GM12892 (cell line): ENCODE measurements at places on chromosomes 16 and 17.

DNA sequence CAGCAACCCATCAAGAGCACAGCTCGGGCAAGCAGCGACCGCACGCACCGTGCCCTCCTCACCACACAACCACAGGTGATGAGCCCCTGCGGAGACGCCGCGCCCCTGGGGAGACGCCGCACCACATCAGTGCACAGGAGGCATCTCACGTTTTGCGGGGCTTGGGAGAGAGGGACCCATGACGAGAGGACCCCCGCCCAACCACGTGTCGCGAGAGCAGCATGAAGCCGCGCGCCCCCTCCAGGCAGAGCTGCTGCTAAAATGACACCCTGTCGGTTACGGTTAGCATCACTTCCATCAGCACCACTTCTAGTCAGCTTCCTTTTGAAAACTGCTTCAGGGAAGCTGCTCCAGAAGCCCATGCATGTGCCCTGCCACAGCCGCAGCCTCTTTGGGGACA, 45.3 kb downstream of the KLHDC4 start:
- no peak for DNase-seq

- no peak for DNase-seq
These were observed 164.0 kb downstream of the MAP2K6 start for GRCh38 chr17:69578385-69578936.

DNA sequence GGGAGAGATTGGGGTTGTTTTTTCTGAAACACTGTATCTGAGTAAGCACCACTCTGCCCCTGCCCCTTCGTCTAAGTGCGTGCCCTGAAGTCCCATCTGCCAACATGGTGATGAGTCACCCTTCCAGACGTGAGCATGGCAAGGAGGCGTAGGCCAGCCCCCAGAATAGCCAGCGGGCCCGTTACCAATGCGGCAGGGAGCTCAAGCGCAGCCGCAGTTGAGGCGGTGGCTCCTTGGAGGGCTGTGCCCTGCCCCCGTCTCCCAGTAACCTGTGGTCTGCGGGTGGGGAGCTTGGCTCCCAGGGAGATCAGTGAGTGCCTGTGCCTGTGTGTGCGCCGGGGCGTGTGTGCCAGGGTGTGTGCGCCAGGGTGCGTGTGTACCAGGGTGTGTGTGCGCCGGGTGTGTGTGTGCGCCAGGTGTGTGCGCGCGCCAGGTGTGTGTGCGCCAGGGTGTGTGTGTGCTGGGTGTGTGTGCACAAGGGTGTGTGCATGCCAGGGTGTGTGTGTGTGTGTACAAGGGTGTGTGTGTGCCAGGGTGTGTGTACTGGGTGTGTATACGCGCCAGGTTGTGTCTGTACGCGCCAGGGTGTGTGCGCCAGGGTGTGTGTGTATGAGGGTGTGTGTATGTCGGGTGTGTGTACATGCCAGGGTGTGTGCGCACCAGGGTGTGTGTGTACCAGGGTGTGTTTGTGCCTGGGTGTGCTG, 98.6 kb upstream of the CHMP6 start:
- no peak for DNase-seq

GRCh38 chr17:5820721-5821456, 236.6 kb upstream of the NLRP1 start:
- DNase-seq, result no peak

DNA sequence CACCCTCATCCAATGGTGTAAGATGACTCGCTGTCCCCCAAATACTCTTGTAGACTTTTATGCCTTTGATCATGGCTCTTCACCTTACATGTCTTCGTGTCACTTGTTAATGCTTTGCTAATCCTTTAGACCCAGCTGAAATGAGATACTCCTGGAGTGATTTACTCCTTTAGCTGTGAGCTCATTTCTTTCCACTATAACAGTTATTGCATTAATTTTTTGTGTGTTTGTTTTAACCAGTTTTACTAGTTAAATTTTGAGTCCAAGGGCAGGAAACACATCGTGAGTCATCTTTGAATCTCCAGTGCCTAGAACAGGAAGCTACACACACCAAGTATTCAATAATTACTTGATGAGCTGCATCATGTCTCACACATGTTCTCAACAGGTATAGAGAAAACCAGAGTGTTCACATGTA, 6.5 kb upstream of the CTCF start:
- no peak for DNase-seq

- no peak for DNase-seq
These were observed 1.7 kb downstream of the MAP2K3 start for GRCh38 chr17:21286066-21286770.

- no peak for DNase-seq
These were observed 5.1 kb downstream of the PLCG2 start for GRCh38 chr16:81784072-81784795.

DNA sequence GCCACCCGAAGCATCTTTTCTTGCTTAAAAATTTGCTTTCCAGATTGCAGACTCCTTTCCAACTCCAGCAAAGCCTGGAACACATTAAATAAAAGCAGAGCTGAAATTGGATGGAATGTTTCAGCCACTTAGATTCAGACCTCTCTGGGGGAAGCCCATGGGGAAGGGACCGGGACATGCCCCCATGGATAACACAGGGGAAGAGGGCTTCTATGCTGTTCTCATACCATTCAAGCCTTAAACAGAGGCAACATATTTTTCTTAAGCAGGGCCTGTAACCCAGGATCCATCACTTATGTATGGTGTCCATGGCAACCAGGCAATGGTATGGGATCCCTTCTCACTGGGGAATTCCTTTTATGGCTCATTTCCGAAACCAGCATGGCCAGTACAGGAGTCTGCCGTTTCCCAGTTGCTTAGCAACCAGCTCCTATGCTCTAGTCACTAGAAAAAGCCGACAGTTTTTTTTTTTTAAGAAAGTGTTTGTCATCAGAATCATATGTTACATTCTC, 62.0 kb upstream of the MARCHF10 start:
- DNase-seq, result no peak

DNA sequence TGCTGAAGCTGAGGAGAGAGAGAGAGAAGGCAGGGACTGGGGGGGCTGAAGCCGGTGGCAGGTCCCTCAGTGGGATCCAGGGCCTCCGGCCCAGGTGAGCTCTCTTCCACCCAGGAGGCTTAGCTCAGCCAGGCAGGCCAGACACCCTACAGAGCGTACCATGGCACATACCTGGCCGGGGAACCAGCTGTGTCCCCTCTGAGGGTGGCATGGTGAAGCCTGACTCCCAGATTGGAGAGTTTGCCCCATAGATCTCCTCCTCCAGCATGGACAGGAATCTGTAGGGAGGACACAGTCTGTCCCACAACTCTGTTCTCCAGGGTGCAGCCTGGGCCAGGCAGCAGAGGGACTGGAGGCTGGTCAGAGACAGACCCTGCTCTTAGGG, 3.0 kb downstream of the KAT2A start:
- no peak for DNase-seq

- DNase-seq, result no peak
These were observed 28.8 kb downstream of the ORC6 start for GRCh38 chr16:46718214-46718613.

GRCh38 chr17:57516290-57517230, 228.5 kb downstream of the CCDC182 start:
- DNase-seq, result no peak

- no peak for DNase-seq
These were observed 77.5 kb upstream of the MSI2 start for GRCh38 chr17:57178839-57179238.

DNA sequence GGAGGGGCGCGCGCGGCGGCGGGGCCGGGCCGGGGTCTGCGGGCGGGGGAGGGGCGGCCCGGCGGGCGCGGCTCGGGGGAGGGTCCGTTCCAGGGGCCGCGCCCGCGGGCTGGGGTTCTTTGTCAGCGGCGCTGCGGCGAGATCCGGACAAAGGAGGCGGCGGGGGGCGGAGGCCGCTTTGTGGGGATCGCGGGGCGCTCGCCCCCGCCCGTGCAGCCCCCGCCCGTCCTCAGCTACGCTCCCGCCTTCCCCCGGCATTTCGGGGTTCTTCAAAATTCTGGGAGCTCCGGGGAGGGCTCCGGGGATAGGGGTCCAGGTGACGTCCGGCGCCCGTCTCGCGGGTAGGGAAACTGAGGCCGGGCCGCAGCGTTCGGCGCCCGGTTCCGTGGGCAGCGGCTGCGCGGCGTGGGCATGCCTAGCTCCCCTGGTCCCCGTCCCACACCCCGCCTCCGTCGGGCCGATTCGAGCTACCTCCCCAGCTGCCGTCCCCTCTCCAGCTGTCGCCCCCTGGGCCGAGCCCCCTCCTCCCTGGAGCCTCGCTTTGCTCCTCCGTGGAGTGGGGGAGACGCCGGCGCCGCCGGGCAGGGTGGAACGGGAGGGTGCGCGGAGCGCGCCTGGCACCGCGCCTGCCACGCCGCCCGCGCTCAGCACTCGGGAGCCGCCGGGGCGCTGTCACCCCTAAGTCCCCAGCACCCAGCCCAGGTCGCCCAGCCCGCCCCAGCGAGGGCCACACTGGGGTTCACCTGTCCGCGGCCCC, 546 bp downstream of the SNN start:
- DNase-seq, result no peak

- no peak for DNase-seq
These were observed 12.6 kb upstream of the UQCRC2 start for GRCh38 chr16:21940570-21940969.

DNA sequence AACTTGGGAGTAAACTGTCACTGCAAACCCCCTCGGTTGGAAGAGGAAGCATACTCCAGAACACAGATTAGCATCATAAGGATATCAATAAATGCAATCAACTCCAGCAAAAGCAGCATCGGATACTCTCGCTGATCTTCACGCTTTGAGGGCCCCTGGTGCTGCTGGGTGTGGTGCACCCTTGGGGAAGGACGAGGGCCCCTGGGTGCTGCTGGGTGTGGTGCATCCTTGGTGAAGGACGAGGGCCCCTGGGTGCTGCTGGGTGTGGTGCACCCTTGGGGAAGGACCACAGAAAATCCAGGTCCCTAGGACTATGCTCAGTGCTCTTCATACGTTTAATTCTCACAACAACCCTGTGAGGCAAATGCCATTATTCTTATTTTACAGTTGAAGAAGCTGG, 54.2 kb downstream of the VPS53 start:
- no peak for DNase-seq
